Activated CD8-positive, alpha-beta T cell treated with anti-CD3 and anti-CD28 coated beads, Interleukin-2, amount 10 ng/mL, durations not matched to agents 7 days and 5 days (primary cell): ENCODE measurements at places on chromosomes 5 and 9. TPM values are rescaled to one million over a fixed set of nuclear protein-coding genes. Genes with fewer than 3 reads are reported as not detected.
A peak's percentile ranks its signal among the peaks of the same experiment; 100 is the strongest.

The MAMDC2 gene
- not detected for total RNA-seq

- DNase-seq = no peak
Measured at GRCh38 chr5:131419877-131420276, 156.0 kb downstream of the CDC42SE2 start.

DNA sequence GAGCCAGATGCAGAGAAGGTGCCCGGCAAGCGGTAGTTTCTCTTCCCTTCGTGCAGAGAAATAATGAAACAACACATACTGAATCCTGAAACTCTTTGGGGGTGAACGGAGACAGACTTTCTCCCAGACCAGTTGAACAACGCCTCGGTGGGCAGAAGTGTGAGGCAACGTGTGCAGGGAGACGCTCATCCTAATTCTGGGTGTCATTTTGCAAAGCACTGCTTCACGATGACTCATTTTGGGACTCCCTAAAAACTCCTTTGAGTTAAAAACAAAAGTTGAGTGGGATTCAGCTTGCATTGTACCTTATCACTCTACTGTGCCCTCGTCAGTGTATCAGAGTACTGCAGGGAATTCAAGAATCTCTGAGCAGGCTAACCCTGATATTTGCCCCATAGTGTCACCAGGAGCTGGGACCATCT lies 3.5 kb upstream of the NEK6 start:
- no peak for DNase-seq

GRCh38 chr9:4344946-4345345 lies 45.1 kb upstream of the GLIS3 start:
- DNase-seq = peak; percentile 37

- DNase-seq = peak; percentile 69
Measured at GRCh38 chr9:35726931-35727330, 5.1 kb downstream of the TLN1 start.

The PCDHGA8 gene
- total RNA-seq = not detected

- peak; percentile 45 for DNase-seq
Measured at GRCh38 chr5:1724822-1725602, 74.6 kb downstream of the MRPL36 start.

The ANKRD20A1 gene
- total RNA-seq = 2.0 TPM

The NREP gene
- 18.6 TPM for total RNA-seq

GRCh38 chr5:57538341-57538955 lies 55.8 kb upstream of the ACTBL2 start:
- no peak for DNase-seq

GRCh38 chr9:2208991-2209390 lies 193.8 kb downstream of the SMARCA2 start:
- no peak for DNase-seq

The SPAG8 gene
- total RNA-seq = 1.3 TPM

DNA sequence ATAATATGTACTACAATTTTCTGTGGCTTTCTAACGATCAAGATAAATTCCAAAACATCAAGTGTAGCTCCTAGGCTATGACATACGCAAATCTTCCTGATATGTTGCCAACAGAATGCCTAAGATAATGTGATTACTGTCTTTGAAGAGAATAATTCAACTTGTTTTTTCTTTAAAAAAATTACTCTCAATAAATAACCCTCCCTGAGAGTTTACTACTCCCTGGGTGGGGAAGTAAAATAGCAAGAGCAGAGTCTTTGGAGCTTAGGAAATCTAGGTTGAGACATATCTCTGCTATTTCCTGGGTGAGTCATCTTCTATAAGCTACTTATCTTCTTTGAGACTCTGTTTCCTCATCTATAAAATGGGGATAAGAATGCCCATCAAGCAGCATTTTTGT lies 201.2 kb downstream of the ACTL7B start:
- no peak for DNase-seq

The LCNL1 gene
- total RNA-seq = not detected

DNA sequence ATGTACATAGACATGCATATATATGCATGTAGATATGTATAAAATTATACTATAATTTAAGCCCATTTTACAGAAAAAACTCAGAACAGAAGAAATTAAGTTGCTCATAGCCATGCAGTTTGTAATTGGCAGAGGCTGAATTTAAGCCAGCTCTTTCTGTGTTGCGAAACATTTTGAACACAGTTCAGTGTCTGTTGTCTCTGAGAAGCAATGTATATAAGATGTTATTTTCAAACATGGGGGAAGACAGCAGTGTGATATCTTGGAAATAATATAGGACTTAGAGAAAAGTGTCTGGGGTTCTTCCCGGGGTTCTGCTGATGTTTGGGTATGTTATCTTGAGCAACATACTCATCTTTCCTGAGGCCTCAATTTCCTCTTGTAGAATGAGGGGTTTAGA lies 37.6 kb downstream of the SVEP1 start:
- no peak for DNase-seq

DNA sequence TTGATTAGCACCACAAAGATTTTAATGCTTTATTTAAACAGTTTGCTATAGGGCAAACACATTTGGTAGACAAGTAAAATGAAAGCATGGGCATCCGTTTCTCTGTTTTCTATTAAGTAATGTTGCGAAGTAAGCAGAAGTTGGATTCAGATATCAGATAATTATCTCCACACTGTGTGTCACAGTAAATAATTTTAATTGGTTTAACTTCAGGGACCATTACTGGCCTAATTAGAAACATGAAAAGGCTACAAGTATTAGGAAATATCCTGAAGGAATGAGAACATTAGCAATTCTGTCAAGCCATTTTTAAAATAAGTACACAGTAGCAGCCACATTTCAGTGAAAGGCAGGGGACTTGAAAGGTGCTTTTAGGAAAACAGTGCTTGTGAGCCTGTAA lies 975.4 kb downstream of the NR2F1-AS1 start:
- no peak for DNase-seq

DNA sequence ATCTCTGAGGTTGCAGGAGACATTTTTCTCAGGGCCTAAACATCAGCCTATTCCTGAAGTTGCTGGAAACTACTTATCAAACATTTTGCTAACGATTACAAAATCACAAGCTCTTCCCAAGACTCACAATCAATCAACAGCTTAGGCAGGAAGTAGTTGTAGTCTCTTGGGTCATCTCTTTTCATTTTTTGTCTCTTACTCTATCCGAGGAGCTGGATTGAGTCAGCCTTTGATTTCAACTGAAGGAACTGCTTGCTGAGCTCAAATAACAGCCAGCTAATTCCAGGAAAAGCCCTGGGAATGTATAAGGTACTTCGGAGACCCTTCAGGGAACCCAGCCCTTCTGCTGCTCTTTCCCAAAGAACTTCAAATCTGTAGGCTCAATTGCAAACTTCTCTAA lies 398.9 kb downstream of the PLK2 start:
- DNase-seq = no peak

The PDGFRB gene
- 47.0 TPM for total RNA-seq

The DND1 gene
- 3.1 TPM for total RNA-seq

DNA sequence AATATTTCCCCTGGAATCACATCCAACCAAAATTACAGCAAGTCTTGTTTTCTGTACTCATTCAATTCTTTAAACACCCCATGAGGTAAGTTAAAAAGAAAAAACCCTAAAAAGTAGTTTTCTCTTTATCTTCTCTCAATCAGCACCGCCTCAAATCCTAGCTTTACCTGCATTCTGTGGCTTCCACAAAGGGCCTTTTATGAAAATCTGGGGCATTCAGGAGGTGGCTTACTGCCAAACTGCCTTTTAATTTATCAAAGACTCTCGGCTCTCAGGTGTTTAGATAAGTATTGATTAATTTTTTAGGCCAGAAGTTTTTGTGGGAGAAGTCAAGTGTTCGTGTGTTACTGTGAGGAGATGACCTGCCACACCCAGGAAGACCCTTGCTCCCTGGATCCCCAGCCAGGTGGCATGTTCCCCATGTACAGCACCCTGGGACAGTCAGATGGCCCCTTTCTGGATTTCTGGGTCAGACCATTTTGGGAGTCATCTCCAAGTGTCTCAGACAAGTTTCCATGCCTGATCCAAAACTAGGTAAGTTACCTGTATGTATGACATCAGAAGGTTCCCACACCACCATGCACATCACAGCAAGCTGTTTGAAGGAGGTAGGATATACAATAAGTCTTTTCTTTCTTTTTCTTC lies 6.2 kb upstream of the TMEM171 start:
- no peak for DNase-seq

GRCh38 chr9:136007934-136008692 lies 46.9 kb upstream of the UBAC1 start:
- DNase-seq = no peak

The PCDHGA12 gene
- total RNA-seq = not detected

DNA sequence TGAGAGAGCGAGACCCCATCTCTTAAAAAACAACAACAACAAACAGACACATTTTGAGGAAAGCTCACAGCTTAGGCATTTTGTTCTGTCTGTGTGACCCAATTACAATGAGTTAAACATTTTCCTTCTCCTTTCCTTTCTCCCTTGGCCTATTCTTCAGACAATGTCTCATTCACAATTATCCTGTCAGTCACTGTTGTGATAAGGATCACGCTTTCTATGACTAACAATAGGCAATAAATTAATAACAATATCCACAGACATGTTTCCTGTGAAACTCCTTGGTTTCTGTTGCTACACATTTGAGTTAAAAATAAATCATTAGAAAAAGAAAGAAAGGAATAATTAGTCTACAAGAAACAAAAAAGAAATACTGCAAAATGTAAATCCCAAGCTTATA lies 19.8 kb upstream of the CARTPT start:
- DNase-seq = no peak

GRCh38 chr5:149040421-149040820 lies 22.4 kb downstream of the SH3TC2 start:
- DNase-seq = no peak

The SLC45A2 gene
- 0.34 TPM for total RNA-seq

The SHROOM1 gene
- 3.3 TPM for total RNA-seq
